ENCODE measurements at places on chromosomes 12 and 14.

DNA sequence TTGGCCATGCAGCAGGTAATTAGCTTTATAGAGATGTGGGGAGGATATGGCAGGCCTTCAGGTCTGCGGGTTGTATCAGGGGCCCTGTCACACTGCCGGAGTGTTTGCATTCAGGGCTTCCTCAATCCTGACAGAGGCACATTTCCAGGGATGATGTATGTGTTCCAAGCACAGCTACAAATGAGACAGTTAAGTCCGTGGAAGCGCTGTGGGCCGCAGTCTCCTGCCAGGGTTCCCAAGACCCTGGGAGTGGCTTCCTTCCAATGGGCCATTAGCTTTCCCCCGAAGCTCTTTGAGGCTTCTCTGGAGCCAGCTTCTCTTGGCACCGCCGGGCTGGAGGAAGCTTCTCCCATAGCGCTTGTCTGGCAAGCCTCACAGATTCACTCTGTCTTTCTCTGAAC lies 1524.7 kb upstream of the TMEM132C start:
- no peak for DNase-seq

DNA sequence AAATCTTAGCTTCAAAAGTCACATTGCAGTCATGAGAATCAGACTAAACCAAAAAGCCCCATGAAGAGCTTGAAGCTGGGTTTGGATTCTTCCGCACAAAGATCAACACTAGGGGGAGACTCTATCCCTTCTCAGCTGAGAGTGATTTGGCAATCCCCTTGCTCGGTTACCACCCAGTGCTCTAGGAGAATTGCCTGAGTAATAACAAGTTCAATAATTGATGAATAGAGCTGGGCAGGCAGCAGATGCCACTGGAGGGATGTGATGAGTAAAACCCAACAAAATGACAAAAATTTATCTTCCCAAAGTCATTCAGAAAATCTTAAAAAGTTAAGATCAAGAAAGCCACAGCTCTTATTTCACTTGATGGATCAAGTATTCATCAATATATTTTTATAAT lies 185.6 kb upstream of the ARID2 start:
- DNase-seq, result peak; percentile 32

DNA sequence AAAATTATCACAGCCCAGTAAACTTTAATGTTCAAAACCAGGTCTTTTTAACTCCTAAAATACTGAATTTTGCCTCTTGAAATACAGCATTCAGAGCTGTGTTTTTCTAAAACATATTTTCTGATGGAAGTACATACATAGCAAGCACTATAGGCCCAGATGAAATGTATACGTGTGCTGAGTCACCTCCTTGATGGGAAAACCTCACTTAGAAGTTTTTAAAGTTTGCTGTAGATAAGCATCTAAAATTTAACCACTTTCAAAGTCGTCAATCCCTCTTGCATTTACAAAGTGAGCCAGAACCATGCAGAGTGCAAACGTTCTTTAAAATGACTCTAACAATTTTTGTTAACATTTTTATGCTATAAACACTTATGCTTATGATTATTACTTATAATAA lies 618.8 kb downstream of the RPS29 start:
- no peak for DNase-seq

DNA sequence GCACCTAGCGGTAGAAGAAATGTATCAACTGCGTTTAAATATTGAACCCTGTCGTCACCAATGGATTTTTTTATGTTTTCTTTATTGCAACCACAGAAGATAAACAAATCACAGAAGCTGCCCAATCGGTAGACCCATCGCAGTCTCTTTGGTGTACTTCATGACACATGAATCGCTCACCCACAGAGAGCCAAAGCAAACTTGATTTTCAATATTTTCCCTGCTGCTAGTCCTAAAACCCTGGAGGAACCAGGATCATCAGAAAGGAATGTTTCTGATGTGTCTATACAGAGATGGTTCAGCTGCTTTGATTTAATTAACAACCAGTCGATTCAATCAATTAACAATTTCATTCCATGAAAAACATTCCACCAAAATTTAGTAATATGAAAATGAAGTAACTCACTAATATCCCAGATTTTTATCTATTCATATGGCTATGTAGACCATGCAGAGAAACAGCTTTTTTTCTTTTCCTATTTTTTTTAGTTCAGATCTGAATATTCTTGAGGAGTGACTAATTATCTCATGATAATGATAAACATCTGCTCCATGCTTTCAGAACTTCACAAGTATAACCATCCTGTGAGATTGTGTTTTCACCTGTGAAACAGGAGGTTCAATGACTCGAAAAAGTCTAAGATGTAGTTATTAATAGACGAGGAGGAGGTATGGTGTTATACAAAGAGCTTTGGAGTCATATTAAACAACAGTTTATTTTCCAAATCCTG lies 46.1 kb downstream of the DIO2 start:
- no peak for DNase-seq

- DNase-seq, result no peak
These were observed 628.9 kb upstream of the TBX3 start for GRCh38 chr12:115312901-115313300.

GRCh38 chr12:4439736-4440135 lies 5.9 kb downstream of the FGF6 start:
- DNase-seq, result no peak

DNA sequence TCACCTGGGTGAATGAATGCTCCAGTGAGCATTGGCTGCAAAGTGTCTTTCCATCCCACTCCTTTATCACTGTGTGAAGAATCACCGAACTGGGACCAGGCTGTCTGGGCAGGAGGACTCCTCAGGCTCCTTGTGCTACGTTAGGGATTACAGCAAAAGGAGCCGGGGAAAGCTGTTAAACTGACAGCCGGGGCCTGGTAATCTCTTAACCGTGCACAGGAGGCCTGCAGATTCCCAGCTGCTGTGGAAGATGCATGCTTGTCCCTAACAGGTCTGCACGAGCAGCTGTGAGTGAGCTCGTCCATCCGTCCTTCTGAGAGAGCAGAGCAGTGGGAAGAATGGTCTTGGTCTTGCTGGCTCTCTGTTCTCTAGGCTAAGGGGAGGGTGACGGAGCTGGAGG lies 231.5 kb downstream of the AACS start:
- DNase-seq, result no peak

DNA sequence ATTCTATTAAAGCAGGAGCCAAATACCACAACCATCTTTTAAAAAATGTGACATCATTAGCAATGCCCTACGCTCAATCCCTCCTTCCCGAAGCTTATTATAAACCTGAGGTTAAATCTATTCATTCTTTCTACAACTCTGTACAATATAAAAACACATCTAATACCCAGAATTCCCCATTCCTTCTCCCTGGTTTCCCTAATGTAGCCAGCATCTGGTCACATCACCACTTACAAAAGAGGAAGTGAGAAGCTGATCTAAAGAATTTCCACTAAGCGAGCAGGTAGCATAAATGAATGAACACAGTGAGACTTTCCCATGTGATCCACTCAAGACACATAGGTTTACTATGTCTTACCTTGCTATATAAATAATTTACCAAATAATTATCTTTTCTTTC lies 90.4 kb downstream of the LRP6 start:
- no peak for DNase-seq

GRCh38 chr12:54135621-54136350 lies 53.0 kb downstream of the SMUG1 start:
- DNase-seq, result no peak

- no peak for DNase-seq
These were observed 16.1 kb upstream of the NUDT14 start for GRCh38 chr14:105197211-105197641.

- DNase-seq, result no peak
These were observed 5.4 kb downstream of the C1QL4 start for GRCh38 chr12:49331380-49332222.

- DNase-seq, result no peak
These were observed 14.2 kb upstream of the PAX9 start for GRCh38 chr14:36647417-36647823.

DNA sequence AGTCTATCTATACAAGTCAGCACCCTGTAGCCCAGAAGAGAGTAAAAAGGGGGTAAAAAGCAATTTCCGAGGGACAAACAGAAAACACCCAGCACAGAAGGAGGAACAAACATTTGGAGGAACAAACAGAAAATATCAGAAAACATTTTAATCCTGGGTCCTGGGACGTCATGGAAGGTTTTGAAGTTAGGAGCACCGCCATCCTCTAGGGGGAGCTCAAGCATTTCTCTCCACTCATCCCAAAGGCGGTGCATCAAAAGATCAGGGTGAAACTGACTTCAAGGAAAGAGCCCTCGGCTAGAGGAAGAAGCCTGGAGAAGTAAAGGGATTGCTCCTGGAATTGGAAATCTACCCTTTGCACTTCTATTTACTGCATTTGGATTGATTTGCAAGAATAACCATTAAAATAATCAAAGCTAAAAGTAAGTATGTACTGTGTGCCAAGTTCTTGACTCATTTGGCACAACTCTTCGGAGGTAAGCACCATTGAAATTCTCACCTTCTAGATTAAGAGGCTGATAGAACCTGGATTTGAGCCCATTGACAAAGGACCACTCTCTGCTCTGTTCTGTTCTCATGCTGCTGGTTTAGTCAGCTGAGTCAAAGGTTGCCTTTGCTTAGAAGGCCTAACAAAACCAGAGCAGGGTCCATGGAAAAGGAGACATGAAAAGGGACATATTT lies 17.2 kb upstream of the POC1B start:
- peak; percentile 72 for DNase-seq

DNA sequence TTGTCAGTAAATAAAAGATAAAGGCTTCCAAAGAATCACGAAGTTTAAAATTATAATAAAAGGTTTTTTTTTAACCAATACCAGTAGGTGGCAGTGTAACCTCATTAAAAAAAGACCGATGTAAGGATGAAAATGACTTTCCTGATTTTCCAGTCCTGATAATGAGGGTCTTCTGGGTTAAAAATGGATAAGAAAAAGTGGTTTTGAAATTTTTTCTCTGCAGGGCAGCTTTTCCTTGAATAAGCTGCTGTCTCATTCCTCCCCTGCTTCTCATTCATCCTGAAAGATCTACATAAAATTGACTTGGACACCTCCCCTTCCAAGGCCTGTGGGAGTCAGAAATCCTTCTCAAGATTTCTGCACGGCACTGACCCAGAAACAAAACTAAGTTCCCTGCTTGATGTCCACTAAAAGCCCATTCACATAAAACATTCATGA lies 58.9 kb upstream of the FBXO33 start:
- no peak for DNase-seq

GRCh38 chr14:90796329-90796728 lies 19.9 kb downstream of the TTC7B start:
- no peak for DNase-seq

DNA sequence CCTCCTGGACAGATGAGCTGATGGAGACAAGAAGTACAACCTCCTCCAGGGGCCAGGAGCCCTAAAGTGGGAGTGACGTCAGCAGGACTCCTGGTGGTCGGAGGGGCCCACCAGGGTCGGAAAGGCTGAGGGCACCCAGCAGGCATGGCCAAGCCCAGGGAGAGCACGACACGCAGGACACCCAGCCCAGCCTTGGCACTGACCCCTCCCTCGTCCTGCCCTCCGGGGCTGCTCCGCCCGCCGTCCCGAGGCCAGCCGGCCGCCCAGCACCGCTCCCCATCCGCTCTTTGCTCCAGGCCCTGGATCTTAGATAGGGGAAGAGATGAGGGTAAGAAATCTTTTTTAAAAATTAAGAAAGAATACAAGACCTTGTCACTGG lies 14.4 kb upstream of the RPLP0 start:
- no peak for DNase-seq

DNA sequence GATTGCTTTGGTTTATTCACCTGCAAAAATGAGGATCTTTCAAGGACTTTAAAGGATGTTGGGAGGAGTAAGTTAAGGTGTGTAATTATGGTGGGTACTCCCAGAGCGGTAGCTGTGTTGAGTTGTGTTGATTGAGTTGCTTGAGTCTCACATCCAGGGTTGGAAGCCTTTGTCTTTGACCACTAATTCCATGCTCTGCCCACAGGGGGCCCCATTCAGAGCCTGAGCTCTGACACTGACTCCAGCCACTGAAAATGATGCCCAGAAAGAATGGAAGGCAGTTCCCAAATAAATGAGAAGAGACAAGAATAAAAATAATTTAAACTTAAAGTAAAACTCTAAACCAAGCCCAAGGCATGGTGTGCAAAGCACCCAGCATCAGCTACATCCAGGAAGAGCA lies 237.4 kb upstream of the PWP1 start:
- DNase-seq, result no peak

- no peak for DNase-seq
These were observed 18.4 kb upstream of the MAP3K9 start for GRCh38 chr14:70827752-70828151.
